ENCODE measurements at places on chromosomes 16 and 17.
A peak's percentile ranks its signal among the peaks of the same experiment; 100 is the strongest.

GRCh38 chr16:1300664-1301476 lies 8.6 kb upstream of the UBE2I start:
- DNase-seq = peak; percentile 32

DNA sequence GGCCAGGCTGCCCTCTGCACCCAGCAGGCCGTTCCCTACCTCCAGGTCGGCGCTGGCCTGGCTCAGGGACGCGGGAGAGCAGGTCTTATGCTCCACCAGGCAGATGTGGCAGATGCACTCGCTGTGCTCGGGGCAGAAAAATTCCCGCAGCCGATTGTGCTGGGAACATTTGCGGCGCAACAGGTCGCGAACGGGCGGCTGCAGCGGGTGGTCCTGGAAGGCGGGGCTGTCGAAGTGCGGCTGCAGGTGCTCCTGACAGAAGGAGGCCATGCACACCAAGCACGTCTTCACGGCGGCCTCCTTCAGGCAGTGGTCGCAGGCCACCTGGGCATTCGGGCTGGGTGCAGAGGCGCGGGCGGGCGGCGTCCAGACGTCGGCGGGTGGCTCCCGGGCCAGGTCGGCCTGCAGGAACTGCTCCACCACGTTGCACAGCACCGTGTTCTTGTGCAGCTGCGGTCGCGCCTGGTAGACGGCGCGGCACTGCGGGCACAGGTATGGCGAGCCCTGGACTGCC lies 439 bp downstream of the TRIM25 start:
- no peak for DNase-seq

- DNase-seq = no peak
Observed at GRCh38 chr17:10398352-10398751, 23.4 kb downstream of the MYH8 start.

GRCh38 chr17:75614006-75614405 lies 19.2 kb upstream of the SMIM5 start:
- DNase-seq = no peak

- DNase-seq = no peak
Observed at GRCh38 chr16:83351846-83352245, 455.9 kb upstream of the HSBP1 start.
